H1 (cell line): ENCODE measurements at places on chromosomes 16 and 17. TPM values are rescaled to one million over a fixed set of nuclear protein-coding genes. Genes with fewer than 3 reads are reported as not detected.

GRCh38 chr17:65472666-65473309, 88.7 kb downstream of the AXIN2 start:
- no peak for DNase-seq

DNA sequence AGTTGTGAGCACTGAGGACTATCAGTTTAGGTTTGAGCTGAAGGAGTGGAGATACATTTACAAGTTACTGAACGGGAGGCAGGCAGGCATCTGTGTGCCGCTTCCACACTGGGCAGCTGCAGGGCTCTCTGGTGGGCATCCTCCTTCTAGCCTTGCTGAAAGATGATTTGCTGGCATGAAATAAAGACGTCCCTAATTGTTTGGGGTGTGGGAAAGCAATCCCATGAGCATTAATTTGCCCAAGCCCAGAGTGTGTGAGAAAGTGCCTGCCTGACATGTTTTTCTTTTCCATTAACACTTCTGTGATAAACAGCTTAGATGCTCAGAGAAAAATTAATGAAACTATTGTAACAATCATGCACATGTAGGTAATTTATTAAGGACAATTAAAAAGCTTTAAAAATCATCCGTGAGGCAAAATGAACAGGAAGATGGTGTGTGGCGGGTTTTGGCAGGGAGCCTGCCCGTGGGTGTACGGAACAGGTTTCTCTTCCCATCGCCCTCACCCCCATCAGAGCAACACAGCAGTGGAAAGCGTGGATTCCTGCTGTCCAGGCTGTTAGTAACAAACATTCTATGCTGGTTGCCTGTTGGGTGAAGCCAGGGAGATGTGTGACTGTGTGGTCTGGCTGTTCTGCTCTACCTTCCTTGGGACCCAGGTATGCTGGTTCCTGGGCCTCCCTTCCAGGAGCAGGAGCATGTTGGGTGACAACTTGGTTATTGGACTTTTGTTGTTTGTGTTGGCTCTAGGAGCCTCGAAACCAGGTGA, 191.9 kb downstream of the MSI2 start:
- DNase-seq = no peak

- no peak for DNase-seq
Measured at GRCh38 chr16:1297018-1297696, 12.3 kb upstream of the UBE2I start.

Gene HS3ST2
- 3.7 and 4.5 TPM in 2 replicates for total RNA-seq

Gene HOXB6
- not detected in 2 replicates for total RNA-seq
